Articular chondrocyte of knee joint (primary cell): ENCODE measurements at places on chromosomes 1 and 21. TPM values are rescaled to one million over a fixed set of nuclear protein-coding genes. Genes with fewer than 3 reads are reported as not detected.

PHF13 gene
- total RNA-seq = 12.8 and 15.9 TPM in 2 replicates

EFNA3 gene
- total RNA-seq = 0.65 and 1.6 TPM in 2 replicates

FAM151A gene
- not detected in 2 replicates for total RNA-seq

C4BPA gene
- not detected in 2 replicates for total RNA-seq

NBPF19 gene
- 20.4 and 43.5 TPM in 2 replicates for total RNA-seq

KLHDC8A gene
- not detected in 2 replicates for total RNA-seq

S100A12 gene
- total RNA-seq = not detected in 2 replicates

TMEM61 gene
- total RNA-seq = 0.11 TPM in 1 of 2 replicates, not detected in the other

MYCL gene
- total RNA-seq = 0.22 and 0.65 TPM in 2 replicates

COL6A1 gene
- 1,285 and 1,468 TPM in 2 replicates for total RNA-seq

CLCA1 gene
- total RNA-seq = not detected in 2 replicates

BARHL2 gene
- not detected in 2 replicates for total RNA-seq

SV2A gene
- 9.9 and 17.2 TPM in 2 replicates for total RNA-seq

TAF13 gene
- 95.5 and 127 TPM in 2 replicates for total RNA-seq

MAP7D1 gene
- total RNA-seq = 76.4 and 85.6 TPM in 2 replicates

WNT2B gene
- 1.2 and 1.3 TPM in 2 replicates for total RNA-seq

AGT gene
- total RNA-seq = 2.1 and 2.2 TPM in 2 replicates

UAP1 gene
- total RNA-seq = 332 and 391 TPM in 2 replicates

CFAP74 gene
- total RNA-seq = not detected in 2 replicates

TSTD1 gene
- 5.6 and 6.1 TPM in 2 replicates for total RNA-seq

PGLYRP3 gene
- total RNA-seq = not detected in 2 replicates

PLA2G2F gene
- total RNA-seq = not detected in 2 replicates

LCE1D gene
- total RNA-seq = not detected in 2 replicates

CLDN14 gene
- total RNA-seq = not detected in 2 replicates

COL9A2 gene
- total RNA-seq = 1.4 and 2.3 TPM in 2 replicates

EEIG2 gene
- 16.9 and 18.7 TPM in 2 replicates for total RNA-seq

SOX13 gene
- 1.5 and 1.8 TPM in 2 replicates for total RNA-seq

RAVER2 gene
- 8.1 and 9.7 TPM in 2 replicates for total RNA-seq

F13B gene
- total RNA-seq = not detected in 2 replicates

CFAP126 gene
- total RNA-seq = not detected in 2 replicates

DISC1 gene
- total RNA-seq = 10.1 and 10.8 TPM in 2 replicates

PDZK1IP1 gene
- total RNA-seq = 0.26 TPM in 1 of 2 replicates, not detected in the other

ZBTB18 gene
- total RNA-seq = 6.4 and 8.5 TPM in 2 replicates

TRIM45 gene
- total RNA-seq = 1.4 and 1.9 TPM in 2 replicates

CFAP107 gene
- not detected in 2 replicates for total RNA-seq

DNAI4 gene
- 9.5 and 15.9 TPM in 2 replicates for total RNA-seq

WDR64 gene
- total RNA-seq = under 0.01 TPM in 1 of 2 replicates, not detected in the other

CFH gene
- total RNA-seq = 185 and 294 TPM in 2 replicates

RNF187 gene
- 36.5 and 39.6 TPM in 2 replicates for total RNA-seq

CYP2J2 gene
- 0.26 and 0.54 TPM in 2 replicates for total RNA-seq

GJA8 gene
- not detected in 2 replicates for total RNA-seq

CR1L gene
- total RNA-seq = not detected in 2 replicates

AK4 gene
- 78.8 and 103 TPM in 2 replicates for total RNA-seq

RHEX gene
- total RNA-seq = not detected in 2 replicates

ZNF692 gene
- 6.5 and 7.5 TPM in 2 replicates for total RNA-seq

C1orf53 gene
- total RNA-seq = 2.8 and 3.9 TPM in 2 replicates

C2CD4D gene
- not detected in 2 replicates for total RNA-seq

PHC2 gene
- 57.0 and 65.6 TPM in 2 replicates for total RNA-seq
